ENCODE measurements at places on chromosomes 5 and 9. TPM values are rescaled to one million over a fixed set of nuclear protein-coding genes. Genes with fewer than 3 reads are reported as not detected.

DNA sequence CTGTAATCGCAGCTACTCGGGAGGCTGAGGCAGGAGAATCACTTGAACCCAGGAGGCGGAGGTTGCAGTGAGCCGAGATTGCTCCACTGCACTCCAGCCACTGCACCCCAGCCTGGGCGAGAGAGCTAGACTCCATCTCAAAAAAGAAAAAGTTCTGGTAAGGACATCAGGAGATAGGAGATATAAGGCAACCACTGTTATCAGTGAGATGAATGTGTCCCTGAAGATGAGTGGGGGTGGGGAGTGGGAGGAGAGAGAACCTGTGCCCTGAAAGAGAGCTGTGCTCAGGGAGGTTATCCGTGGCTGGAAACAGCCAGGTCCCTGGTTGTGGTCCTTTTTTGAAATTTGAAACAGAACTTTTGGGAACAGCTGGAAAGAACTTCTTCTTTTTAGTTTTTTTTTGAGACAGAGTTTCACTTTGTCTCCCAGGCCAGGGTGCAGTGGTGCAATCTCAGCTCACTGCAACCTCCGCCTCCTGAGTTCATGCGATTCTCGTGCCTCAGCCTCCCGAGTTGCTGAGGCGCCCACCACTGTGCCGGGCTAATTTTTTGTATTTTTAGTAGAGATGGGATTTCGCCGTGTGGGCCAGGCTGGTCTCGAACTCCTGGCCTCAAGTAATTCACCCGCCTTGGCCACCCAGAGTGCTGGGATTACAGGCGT, 2.6 kb downstream of the PTPA start:
- H3K36me3 ChIP-seq = no peaks in the 10 kb centered on the region
- peaks cover 34% of the 10 kb centered on the region for H3K4me1 ChIP-seq
- H3K27ac ChIP-seq = no peak overlapping the region
- H3K4me3 ChIP-seq = no peak overlapping the region

GABRA1 gene
- not detected for total RNA-seq

DYNC2I2 gene
- total RNA-seq = 45.2 TPM

GRCh38 chr5:16065831-16066230, 113.8 kb downstream of the MARCHF11 start:
- no peak overlapping the region for H3K27ac ChIP-seq
- H3K27me3 ChIP-seq = no peaks in the 10 kb centered on the region
- H3K36me3 ChIP-seq = no peaks in the 10 kb centered on the region
- no peak overlapping the region for H3K4me3 ChIP-seq
- no peaks in the 10 kb centered on the region for H3K4me1 ChIP-seq

FASTKD3 gene
- 6.9 TPM for total RNA-seq

DNA sequence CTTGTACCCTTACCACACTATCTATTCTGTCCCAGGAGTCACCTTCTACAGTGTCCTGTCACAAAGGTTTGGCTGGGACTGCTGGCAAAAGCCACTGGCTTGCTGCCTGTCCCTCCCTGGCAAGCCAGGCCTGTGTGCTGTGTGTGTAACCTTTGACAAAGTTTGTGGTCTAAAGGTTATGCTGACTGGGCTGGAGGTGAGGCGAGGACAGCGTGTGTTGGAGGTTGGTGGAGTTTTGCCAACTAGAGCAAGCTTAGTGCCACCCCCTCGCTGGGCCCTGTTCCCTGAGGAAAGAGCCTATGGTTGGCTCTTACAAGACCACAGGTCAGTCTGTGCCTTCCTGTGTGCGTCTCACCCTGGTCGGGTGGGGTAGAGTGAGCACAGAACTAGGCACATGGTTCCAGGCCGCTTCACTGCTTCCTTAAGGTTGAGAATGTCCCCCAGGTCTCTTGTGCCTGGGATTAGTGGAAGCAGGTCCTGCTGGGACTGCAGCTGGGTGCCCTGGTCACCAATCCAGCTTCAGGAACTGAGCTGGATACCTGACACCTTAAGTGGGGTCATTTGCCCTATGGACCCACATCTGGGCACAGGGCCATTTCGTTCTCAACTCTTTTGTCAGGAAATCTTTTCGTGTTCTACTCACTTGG, 152.2 kb downstream of the GADD45G start:
- H3K27ac ChIP-seq = no peak overlapping the region
- no peaks in the 10 kb centered on the region for H3K27me3 ChIP-seq
- H3K4me1 ChIP-seq = no peaks in the 10 kb centered on the region
- no peak overlapping the region for H3K4me3 ChIP-seq
- DNase-seq = no peak
- H3K36me3 ChIP-seq = no peaks in the 10 kb centered on the region

DNA sequence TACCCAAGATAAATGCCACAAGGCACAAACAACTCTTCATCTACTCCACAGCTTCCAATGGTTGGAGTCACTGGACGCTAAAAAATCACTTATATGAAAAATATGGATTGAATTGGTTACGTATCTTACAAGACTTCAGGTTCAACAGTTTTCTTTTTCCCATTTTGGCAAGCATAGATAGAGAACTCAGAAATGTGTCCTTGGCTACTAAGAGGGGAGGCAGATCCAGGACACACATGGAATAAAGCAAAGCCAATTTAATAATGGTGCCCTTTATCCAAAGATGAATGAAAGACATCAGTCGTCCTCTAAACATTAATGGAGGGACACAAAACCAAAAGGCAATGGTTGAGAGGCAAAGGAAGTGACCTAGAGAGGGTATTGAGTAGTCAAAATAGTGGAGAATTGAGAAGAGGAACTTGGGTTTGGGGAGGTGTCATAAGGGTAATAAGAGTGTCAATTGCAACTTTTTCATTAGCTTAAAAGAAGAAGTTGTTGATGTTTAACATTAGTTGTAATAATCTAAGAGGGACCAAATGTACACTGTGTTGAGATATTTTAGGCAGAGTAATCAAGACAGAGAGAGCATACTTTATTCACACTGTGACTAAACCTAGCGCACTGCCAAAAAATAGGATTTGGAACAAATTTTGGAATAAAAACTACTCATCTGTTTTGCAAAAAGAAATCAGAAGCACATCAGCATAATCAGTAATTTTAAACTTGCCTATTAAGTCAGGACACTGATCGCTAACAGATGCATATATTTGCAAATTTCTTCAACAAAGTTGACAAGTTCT, 308.2 kb downstream of the ARL15 start:
- no peak overlapping the region for H3K27ac ChIP-seq
- no peak for DNase-seq
- H3K27me3 ChIP-seq = no peaks in the 10 kb centered on the region
- peaks cover 6% of the 10 kb centered on the region for H3K36me3 ChIP-seq

NUTM2G gene
- total RNA-seq = not detected

N4BP3 gene
- total RNA-seq = 3.2 TPM

- H3K4me1 ChIP-seq = no peaks in the 10 kb centered on the region
- no peaks in the 10 kb centered on the region for H3K27me3 ChIP-seq
- no peak overlapping the region for H3K27ac ChIP-seq
- no peak overlapping the region for H3K4me3 ChIP-seq
- DNase-seq = no peak
Observed at GRCh38 chr9:72278959-72279358, 86.0 kb downstream of the ZFAND5 start.

GRCh38 chr9:81083067-81083466, 606.3 kb downstream of the TLE1 start:
- H3K36me3 ChIP-seq = no peaks in the 10 kb centered on the region
- H3K27ac ChIP-seq = no peak overlapping the region
- H3K4me1 ChIP-seq = no peaks in the 10 kb centered on the region

DNA sequence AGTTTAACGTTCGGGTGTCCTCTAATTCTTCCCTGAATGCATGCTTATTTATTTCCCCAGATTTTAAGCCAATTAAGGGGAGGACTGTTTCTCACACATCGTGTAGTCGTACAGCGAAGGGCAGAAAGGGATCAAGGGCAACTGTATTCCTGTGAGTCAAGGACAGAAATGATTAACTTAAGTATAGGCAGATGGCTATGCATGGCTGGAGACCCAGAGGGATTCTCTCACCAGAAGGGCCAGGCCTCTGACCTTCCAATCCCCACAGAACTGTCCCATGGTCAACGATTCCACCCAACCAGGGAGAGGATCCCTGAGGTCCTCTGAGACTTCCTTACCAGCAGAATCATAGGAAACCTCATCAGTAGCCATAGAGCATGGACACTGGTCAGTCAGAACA, 161.8 kb upstream of the MAP1B start:
- no peaks in the 10 kb centered on the region for H3K36me3 ChIP-seq
- peaks cover 4% of the 10 kb centered on the region for H3K27me3 ChIP-seq
- no peak for DNase-seq
- H3K27ac ChIP-seq = no peak overlapping the region
- no peak overlapping the region for H3K4me3 ChIP-seq

TRPM6 gene
- total RNA-seq = 0.02 TPM

- H3K4me1 ChIP-seq = peaks cover 6% of the 10 kb centered on the region
- DNase-seq = no peak
- H3K4me3 ChIP-seq = no peak overlapping the region
- H3K27ac ChIP-seq = no peak overlapping the region
Observed at GRCh38 chr5:143793249-143793648, 18.7 kb upstream of the HMHB1 start.

- no peak overlapping the region for H3K4me3 ChIP-seq
- no peaks in the 10 kb centered on the region for H3K27me3 ChIP-seq
- H3K4me1 ChIP-seq = no peaks in the 10 kb centered on the region
- no peak overlapping the region for H3K27ac ChIP-seq
- no peak for DNase-seq
- H3K36me3 ChIP-seq = no peaks in the 10 kb centered on the region
Observed at GRCh38 chr5:97365163-97365845, 182.3 kb upstream of the RIOK2 start.

MRPL36 gene
- 60.8 TPM for total RNA-seq

- H3K27ac ChIP-seq = no peak overlapping the region
- H3K36me3 ChIP-seq = peaks cover 10% of the 10 kb centered on the region
- DNase-seq = no peak
- H3K4me3 ChIP-seq = no peak overlapping the region
- no peaks in the 10 kb centered on the region for H3K27me3 ChIP-seq
Observed at GRCh38 chr9:79632705-79633104, 60.9 kb downstream of the TLE4 start.

GRCh38 chr5:88691230-88691582, 191.8 kb downstream of the MEF2C start:
- peaks cover 25% of the 10 kb centered on the region for H3K4me1 ChIP-seq
- H3K4me3 ChIP-seq = peak overlapping the region; percentile 68
- peaks cover 82% of the 10 kb centered on the region for H3K27me3 ChIP-seq
- H3K27ac ChIP-seq = peak overlapping the region; percentile 74
- peaks cover 5% of the 10 kb centered on the region for H3K36me3 ChIP-seq
- DNase-seq = no peak

DNA sequence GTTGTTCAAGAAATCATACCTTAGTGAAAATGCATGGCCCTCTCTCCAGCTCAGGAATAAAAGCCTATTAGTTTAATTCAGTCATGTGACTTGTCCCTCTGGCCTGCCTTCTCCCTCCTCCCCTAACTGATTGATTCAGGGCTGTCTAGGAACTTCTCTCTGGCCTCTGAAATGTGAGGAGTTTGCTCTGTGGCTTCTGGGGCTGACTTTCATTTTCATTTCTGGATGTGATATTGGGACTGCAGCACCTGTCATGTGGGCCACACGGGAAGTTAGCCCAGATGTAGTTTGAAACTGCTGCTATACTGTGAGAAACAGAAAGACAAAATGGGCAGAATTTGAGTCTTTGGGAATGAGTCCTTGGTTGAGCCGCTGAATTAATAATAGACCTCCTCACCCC, 44.8 kb downstream of the PARP8 start:
- H3K4me1 ChIP-seq = peaks cover 81% of the 10 kb centered on the region
- DNase-seq = peak; percentile 74
- H3K27ac ChIP-seq = peak overlapping the region; percentile 60

DNA sequence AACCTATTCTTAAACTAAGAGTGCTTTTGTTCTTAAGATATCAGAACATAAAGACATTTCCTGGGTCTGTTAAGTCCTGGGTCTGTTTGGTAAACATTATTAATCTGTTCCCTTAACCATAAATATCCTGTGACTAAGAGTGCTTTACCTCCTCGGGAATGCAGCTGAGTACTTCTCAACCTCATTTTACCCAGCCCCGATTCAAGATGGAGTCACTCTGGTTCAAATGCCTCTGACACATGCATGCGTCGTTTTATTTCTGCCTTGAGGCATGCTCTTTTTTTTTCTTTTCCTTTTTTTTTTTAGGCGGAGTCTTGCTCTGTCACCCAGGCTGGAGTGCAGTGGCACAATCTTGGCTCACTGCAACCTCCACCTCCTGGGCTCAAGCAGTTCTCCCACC, 39.8 kb upstream of the FBXL17 start:
- H3K4me1 ChIP-seq = no peaks in the 10 kb centered on the region
- no peak overlapping the region for H3K27ac ChIP-seq
- DNase-seq = no peak
- no peak overlapping the region for H3K4me3 ChIP-seq
- no peaks in the 10 kb centered on the region for H3K36me3 ChIP-seq
- peaks cover 10% of the 10 kb centered on the region for H3K27me3 ChIP-seq

GRCh38 chr5:17249029-17249634, 31.7 kb downstream of the BASP1 start:
- no peak overlapping the region for H3K4me3 ChIP-seq
- no peaks in the 10 kb centered on the region for H3K36me3 ChIP-seq
- H3K4me1 ChIP-seq = no peaks in the 10 kb centered on the region
- no peak for DNase-seq

- no peak overlapping the region for H3K27ac ChIP-seq
- no peak overlapping the region for H3K4me3 ChIP-seq
- no peaks in the 10 kb centered on the region for H3K4me1 ChIP-seq
- H3K27me3 ChIP-seq = no peaks in the 10 kb centered on the region
- H3K36me3 ChIP-seq = no peaks in the 10 kb centered on the region
Observed at GRCh38 chr5:60497706-60498500, 202.1 kb downstream of the DEPDC1B start.

GRCh38 chr5:156191547-156191946, 135.4 kb upstream of the SGCD start:
- DNase-seq = no peak
- H3K4me3 ChIP-seq = no peak overlapping the region
- H3K36me3 ChIP-seq = no peaks in the 10 kb centered on the region
- H3K4me1 ChIP-seq = no peaks in the 10 kb centered on the region
- H3K27me3 ChIP-seq = no peaks in the 10 kb centered on the region

GRCh38 chr5:72505539-72506157, 1.6 kb downstream of the ZNF366 start:
- no peak overlapping the region for H3K27ac ChIP-seq
- peaks cover 9% of the 10 kb centered on the region for H3K27me3 ChIP-seq
- H3K4me3 ChIP-seq = no peak overlapping the region

TMEM232 gene
- 0.92 TPM for total RNA-seq

DNA sequence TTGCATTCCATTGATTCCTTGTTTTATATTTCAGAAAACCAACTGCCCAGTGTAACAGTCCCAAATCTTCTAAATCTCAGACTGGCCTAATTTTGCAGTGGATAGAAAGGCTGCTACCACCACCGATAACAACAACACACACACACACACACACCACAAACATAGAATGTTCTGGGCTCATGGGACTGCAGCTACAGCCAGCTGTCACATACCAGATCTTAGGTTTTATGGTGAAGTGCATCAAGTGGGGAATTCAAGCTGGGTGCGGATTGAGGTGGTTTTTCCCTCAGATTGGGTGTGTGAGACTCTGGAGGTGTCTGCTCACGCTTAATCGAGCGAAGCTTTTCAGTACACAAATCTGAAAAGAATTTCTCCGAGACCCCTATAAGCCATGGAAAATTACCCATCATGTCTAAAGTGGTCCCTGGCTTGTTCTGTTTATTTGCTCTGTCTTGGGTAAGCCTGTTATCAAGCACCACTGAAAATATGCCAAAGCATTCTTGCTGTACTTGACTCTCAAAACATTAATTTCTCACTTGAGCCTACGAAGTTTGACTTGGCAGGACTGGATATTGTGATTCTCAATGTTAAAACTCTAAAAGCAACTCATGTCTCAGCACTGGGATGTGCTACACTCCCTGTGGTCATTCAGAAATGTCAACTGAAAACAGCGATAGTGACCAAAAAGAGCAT, 71.1 kb downstream of the ALDH7A1 start:
- no peak for DNase-seq
- peaks cover 4% of the 10 kb centered on the region for H3K27me3 ChIP-seq
- H3K27ac ChIP-seq = no peak overlapping the region
- H3K4me3 ChIP-seq = no peak overlapping the region
- H3K4me1 ChIP-seq = no peaks in the 10 kb centered on the region
- no peaks in the 10 kb centered on the region for H3K36me3 ChIP-seq

S100Z gene
- total RNA-seq = 1.8 TPM

MEIKIN gene
- total RNA-seq = 2.1 TPM
